Activated T-cell treated with anti-CD3 and anti-CD28 coated beads, Interleukin-2, amount 50 U/mL, for 1 hour (primary cell): ENCODE measurements at places on chromosomes 5 and 9.

- no peak for DNase-seq
These were observed 118.0 kb upstream of the TRIM32 start for GRCh38 chr9:116569111-116569510.

DNA sequence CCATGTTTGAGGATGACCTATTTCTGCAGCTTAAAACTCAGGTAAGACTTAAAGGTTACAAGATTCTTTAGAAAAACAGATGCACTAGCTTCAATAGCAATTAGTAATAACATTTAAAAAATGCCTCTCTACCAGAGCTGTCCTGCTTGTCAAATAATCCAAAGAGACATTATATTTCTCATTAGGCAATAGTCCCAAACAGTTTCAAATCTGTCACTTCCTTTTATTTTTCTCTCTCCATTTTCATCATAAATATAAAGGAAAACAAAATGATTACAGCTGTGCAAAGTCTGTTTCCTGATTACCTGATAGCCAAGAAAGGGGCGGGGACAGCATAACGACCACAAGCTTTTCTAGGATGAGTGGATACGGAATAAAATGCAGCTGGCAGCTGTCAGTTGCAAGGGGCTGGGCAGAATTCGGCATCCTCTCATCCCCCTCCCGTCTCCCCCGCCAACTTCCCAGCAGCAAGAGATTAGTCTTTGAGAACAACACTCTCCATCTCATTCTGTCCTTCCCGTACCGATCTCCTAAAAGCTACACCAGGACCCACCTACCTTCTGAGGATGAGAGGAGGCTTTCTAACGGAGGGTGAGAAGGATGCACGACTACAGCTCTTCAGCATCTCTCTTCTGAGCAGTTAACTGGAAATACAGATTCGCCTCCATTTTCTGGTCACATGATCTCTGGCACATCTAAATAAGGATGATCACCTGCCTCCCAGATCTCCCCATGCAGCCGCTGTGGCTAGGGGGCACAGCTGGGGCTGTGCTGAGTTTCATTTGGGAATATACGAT, 72.5 kb upstream of the PCA3 start:
- DNase-seq, result no peak

- DNase-seq, result no peak
These were observed 171.2 kb downstream of the TMEM167A start for GRCh38 chr5:82905986-82906385.

- DNase-seq, result no peak
These were observed 177.0 kb downstream of the FGF18 start for GRCh38 chr5:171596391-171596878.

GRCh38 chr5:144328494-144328893, 157.8 kb downstream of the KCTD16 start:
- no peak for DNase-seq

GRCh38 chr5:157047898-157048297, 11.0 kb downstream of the HAVCR1 start:
- no peak for DNase-seq

DNA sequence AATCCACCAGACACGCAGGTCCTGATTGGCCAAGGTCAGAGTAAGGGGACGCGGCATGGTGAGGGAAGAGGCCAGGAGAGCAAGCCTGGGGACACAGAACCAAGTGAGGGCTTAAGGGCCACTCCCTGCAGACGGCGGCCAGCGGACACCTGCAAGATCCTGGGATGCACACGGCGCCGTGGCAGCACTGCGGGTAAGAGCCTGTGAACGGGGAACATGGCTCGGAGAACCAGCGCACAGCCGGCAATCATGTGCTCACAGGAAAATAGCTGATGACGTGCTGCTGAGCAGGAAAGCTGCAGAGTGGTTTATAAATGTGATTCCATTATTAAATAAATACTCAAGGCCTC, 27.0 kb upstream of the NSMF start:
- no peak for DNase-seq

DNA sequence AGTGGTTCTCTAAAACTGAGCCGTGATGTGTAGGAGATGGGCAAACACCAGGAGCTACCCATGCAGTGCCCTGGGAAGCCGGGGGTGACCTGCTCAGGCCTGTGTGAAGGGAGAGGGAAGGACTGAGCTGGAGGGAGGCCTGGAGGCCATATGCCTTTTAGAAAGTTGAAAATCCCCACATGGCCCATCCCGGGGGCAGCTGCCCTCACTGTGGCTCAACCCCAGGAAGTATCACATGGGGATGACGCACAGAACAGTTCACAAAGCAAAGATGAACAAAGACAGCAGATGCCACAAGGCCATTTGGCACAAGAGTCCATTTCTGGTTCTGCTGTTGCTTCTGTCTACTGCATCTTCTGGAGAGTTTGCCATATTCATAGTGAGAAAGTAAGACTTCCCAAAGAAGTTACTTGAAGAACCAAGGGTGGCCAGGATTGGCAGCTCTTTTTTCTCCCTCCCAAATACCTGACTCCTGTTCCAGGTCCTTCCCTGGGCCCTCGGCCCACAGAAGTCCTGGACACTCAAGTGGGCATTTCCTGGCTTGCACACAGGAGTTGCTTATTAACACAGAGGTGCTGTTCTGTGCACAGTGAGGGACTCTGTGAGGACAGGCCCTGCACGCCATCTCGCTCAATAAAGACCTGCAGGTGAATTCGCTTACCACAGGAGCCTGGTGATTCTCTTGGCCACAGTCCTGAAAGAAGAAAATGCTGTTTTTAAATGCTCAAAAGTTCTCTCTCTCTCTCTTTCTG, 25.1 kb downstream of the ACSL6 start:
- no peak for DNase-seq
